Activated naive CD4-positive, alpha-beta T cell treated with anti-CD3 and anti-CD28 coated beads for 36 hours (primary cell): ENCODE measurements at places on chromosomes 1 and 21.

GRCh38 chr21:42107177-42107880, 36.2 kb downstream of the UMODL1 start:
- DNase-seq, result no peak

- DNase-seq, result no peak
Observed at GRCh38 chr1:21520899-21521716, 11.9 kb downstream of the ALPL start.

- DNase-seq, result no peak
Observed at GRCh38 chr1:52190500-52191252, 48.8 kb downstream of the ZFYVE9 start.

GRCh38 chr21:17911628-17912027, 92.5 kb upstream of the C21orf91 start:
- DNase-seq, result no peak

GRCh38 chr1:234724516-234725176, 114.7 kb upstream of the IRF2BP2 start:
- DNase-seq, result peak; percentile 35

DNA sequence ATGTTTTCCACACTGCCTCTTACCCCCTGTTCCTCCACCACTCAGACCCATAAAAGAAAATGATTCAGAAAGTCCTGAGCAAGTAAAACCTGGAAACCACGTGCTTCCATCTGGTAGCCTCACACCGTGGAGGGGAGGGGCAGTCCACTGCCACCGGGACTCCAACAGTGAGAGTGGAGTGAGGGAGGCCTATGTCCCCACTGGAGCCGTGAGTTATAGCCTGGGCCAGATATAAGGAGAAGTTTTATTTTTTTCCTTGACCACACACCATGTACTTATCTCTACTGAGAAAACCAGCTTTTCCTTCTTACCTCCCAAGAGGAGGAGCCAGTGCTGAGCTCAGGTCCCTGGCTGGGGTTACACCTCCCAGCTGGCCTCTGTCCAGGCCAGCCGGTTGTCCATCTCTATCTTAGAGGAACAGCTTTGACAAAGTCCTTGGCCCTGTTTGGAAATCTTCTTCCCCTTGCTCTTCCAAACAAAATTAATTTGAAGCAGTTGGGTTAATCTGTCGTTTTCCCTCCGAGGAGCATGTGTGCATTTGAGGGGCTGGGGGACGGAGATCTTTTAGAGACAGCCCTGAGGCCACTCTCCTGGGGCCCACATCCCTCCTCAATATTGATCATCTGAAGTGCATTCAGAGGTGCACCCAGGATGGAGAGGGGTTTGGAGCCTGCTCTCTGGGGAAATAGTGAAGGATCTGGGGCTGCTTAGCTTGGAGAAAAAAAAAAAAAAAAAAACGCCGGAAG, 49.1 kb upstream of the SERBP1 start:
- peak; percentile 47 for DNase-seq

DNA sequence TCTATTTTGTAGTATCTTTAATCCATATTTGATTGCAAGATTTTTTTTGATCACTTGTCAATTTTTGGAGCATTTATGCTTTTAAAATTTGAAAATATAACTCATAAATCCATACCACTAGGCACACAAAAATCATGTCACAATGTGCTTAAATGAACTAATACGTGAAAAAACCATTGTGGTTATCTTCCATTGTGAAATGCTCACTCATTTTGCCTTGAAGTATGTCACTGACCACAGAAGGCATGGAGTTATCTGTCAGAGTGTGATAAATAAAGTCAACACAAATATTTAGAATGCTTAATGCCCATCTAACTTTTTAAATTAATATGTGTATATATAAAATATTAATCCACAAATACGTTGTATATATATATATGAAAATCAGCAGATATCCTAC, 347.2 kb downstream of the PTPRC start:
- DNase-seq, result no peak

DNA sequence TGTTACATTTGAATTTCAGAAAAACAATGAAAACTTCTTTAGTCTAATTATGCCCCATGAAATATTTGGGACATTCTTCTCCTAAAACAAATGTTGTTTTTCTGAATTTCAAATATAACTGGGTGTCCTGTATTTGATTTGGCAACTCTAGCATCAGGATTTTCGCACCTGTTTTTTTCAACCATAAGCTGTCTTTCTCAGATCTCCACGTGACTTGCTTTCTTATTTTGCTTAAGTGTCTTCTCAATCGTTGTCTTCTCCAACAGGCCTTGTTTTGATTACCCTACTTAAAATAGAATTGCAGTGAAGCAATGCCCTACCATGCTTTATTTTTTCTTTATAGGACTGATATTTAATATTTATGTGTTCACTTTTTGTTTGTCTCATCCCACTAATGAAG, 752.8 kb upstream of the RGS18 start:
- no peak for DNase-seq

DNA sequence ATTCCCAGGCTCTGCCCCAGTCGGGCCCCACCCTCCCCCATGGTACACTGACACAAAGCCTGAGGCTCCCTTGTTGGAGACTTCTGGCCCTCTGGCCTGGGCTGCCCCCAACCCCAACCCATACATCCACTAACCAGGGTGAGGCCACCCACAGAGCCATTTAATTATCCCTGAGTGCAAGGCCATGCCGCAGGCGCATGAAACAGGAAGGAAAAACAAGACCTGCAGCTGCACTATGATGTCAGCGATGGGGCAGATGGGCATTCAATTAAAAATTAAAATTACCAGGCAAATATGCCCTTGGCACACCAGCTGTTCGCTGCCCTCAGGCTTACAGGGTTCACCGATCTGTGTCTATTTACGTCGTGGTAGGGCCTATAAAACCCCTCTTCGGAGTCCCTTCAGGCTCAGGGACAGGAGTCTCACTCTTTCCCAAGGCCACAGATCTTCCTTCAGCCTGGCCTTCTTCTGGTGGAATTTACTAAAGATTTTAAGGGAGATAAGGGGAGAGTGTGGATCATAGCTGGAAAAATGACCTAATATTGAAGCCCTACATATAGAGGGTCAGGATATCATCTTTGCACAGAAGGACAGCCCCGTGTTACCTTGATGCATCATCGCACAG, 29.6 kb upstream of the RGS16 start:
- DNase-seq, result no peak

- no peak for DNase-seq
Observed at GRCh38 chr1:67053535-67053784, 488 bp downstream of the SLC35D1 start.

GRCh38 chr1:14897080-14897449, 256.5 kb upstream of the TMEM51 start:
- DNase-seq, result no peak

DNA sequence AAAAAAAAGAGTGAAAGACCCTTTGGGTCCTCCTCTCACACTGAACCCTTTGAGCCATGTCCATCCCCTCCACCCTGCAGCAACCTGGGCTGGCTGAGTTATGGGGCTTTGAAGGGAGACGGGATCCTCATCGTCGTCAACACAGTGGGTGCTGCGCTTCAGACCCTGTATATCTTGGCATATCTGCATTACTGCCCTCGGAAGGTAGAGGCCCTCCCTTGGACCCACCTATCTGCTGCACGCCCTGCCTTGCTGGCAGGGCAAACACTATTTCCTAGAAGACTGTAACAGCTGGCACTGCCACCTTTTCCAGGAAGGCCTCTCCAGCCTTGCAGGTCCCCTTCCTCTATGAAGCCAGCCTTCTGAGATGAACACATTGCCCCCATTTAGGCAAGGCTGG, 1.1 kb downstream of the SLC50A1 start:
- DNase-seq, result no peak

GRCh38 chr1:39255222-39255621, 50.7 kb downstream of the MACF1 start:
- DNase-seq, result no peak

DNA sequence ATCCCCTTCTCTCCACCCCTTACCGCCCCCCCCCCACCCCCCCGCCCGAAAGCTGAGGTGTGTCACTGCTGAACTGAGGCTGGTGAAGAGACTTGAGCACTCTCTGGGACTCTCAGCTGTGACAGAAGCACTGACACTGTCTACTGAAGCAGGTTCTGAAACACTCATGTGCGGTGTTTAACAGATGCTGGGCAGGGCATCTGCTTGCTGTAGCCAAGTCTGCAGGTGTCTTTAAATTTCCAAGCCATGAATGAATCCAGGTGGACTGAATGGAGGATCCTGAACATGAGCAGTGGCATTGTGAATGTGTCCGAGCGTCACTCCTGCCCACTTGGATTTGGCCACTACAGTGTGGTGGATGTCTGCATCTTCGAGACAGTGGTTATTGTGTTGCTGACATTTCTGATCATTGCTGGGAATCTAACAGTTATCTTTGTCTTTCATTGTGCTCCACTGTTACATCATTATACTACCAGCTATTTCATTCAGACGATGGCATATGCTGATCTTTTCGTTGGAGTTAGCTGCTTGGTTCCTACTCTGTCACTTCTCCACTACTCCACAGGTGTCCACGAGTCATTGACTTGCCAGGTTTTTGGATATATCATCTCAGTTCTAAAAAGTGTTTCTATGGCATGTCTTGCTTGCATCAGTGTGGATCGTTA, at the start of gene GPR52:
GPR52 (plus strand) TSS at position 99 of the 665 bp plus-strand sequence; CDS start at position 247, 148 bp downstream.
- DNase-seq, result no peak
